T-helper 1 cell treated with Interleukin-12 subunit alpha and Interleukin-12 subunit beta and Interleukin-4 antibody, amounts not matched to agents 30 ng/mL and 1 ng/mL, for 36 hours (primary cell): ENCODE measurements at places on chromosomes 7 and 10. TPM values are rescaled to one million over a fixed set of nuclear protein-coding genes. Genes with fewer than 3 reads are reported as not detected.

The MYH16 gene
- total RNA-seq: not detected in 2 replicates

The WNT16 gene
- not detected in 2 replicates for total RNA-seq

The AZGP1 gene
- total RNA-seq: not detected in 2 replicates

The TRA2A gene
- total RNA-seq: 115 TPM in 2 replicates
